H9 (cell line): ENCODE measurements at places on chromosomes 4 and X. TPM values are rescaled to one million over a fixed set of nuclear protein-coding genes. Genes with fewer than 3 reads are reported as not detected.

- DNase-seq = no peak
- H3K27me3 ChIP-seq = peaks cover 6% of the 10 kb centered on the region; the same call in 1 of the 2 replicates
- peaks cover 4% of the 10 kb centered on the region; the same call in 1 of the 2 replicates for H3K4me1 ChIP-seq
- H3K27ac ChIP-seq = no peak overlapping the region
- H3K4me3 ChIP-seq = no peak overlapping the region
These were observed 7.0 kb downstream of the RTL5 start for GRCh38 chrX:72124540-72125201.

The SUPT20HL2 gene
- not detected in 2 replicates for total RNA-seq

The PGM2 gene
- total RNA-seq = 26.6 and 30.4 TPM in 2 replicates

GRCh38 chrX:155968791-155969190, 28.7 kb upstream of the IL9R start:
- H3K4me3 ChIP-seq = no peak overlapping the region
- no peak for DNase-seq
- H3K27ac ChIP-seq = no peak overlapping the region
- H3K36me3 ChIP-seq = peaks cover 20% of the 10 kb centered on the region

The CAPN6 gene
- 7.2 and 7.4 TPM in 2 replicates for total RNA-seq

DNA sequence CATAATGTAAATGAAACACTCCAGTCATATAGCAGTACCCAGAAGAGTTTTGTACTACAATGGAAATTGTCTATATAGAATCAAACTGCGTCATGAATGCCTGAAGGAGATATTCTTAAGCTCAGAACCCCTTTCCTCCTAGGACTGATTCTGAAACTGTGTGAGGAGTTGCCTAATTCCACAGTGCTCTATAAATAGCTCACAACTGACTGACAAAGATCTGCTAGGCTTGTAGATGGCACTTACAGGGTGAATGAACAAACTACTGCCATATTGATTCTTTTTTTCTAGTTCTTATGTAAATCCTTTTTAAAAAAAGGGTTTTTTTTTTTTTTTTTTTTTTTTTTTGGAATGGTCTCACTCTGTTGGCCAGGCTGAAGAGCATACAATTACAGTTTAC, 30.1 kb upstream of the UGT2B17 start:
- DNase-seq = no peak
- H3K27me3 ChIP-seq = no peaks in the 10 kb centered on the region
- no peaks in the 10 kb centered on the region for H3K36me3 ChIP-seq
- no peak overlapping the region for H3K4me3 ChIP-seq
- H3K4me1 ChIP-seq = no peaks in the 10 kb centered on the region

The CT45A8 gene
- total RNA-seq = not detected in 2 replicates

DNA sequence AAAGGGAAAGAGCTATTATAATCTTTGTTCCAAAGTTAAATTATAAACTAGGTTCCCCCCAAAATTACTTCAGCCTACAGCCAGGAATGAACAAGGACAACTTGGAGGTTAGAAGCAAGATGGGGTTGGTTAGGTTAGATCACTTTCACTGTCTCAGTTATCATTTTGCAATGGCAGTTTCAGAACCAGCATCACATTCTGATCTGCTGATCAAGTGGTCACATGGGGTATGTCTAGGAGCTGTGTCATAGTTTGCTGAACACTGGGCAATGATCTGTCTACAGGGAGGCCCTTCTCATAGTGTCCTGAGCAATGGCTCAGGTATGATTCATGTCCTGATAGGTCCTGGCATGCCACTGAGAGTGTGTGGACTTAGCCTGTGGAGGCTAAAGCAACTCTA, 41.6 kb upstream of the XIAP start:
- no peaks in the 10 kb centered on the region for H3K4me1 ChIP-seq
- H3K27ac ChIP-seq = no peak overlapping the region
- H3K27me3 ChIP-seq = no peaks in the 10 kb centered on the region
- no peak overlapping the region for H3K4me3 ChIP-seq
- no peak for DNase-seq

The SULT1B1 gene
- not detected in 2 replicates for total RNA-seq

DNA sequence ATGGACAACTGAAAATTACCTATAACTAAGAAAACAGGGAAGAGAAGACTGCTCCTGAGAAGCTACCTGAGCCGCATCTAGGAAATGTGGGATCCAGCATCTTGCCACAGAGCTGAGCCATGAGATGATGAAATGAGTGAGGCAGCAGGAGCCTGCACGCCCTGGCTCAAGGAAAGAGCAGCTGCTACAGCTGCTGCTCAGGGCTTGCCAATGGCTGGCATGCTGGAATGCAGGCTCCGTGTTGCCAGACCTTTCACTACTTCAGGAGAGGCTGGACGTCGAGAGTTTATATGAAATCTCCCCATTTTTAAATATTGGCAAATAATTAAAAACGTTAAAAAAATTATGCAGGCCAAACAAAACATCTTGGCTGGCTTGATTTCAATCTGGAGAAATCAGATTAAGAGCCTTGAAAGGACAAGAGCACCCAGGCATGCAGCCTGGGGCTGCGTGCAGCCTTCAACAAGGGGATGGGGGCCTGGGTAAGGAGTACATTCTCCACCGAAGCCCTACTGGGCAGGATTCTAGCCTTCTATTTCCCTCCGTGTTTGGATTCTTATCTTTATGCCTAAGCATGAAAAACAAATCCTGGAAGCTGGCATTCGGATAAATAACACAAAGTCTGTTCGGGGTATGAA, 227.6 kb downstream of the NR3C2 start:
- H3K36me3 ChIP-seq = no peaks in the 10 kb centered on the region
- DNase-seq = no peak
- H3K27ac ChIP-seq = no peak overlapping the region
- no peak overlapping the region for H3K4me3 ChIP-seq
- no peaks in the 10 kb centered on the region for H3K27me3 ChIP-seq

- H3K4me3 ChIP-seq = no peak overlapping the region
- H3K27me3 ChIP-seq = no peaks in the 10 kb centered on the region
- H3K27ac ChIP-seq = no peak overlapping the region
- no peak for DNase-seq
These were observed 80.8 kb upstream of the IQCM start for GRCh38 chr4:149896432-149896831.

- peaks cover 2% of the 10 kb centered on the region for H3K36me3 ChIP-seq
- peak overlapping the region; percentile 51 for H3K4me3 ChIP-seq
- H3K27ac ChIP-seq = no peak overlapping the region
- 0 out of 2 replicates have a peak, but pooled peaks cover 6% of the 10 kb centered on the region for H3K4me1 ChIP-seq
- peaks cover 3% of the 10 kb centered on the region; the same call in 1 of the 2 replicates for H3K27me3 ChIP-seq
These were observed 361.1 kb downstream of the MID1IP1 start for GRCh38 chrX:39162322-39162735.

- peak overlapping the region; percentile 42; the same call in 1 of the 3 replicates for H3K4me3 ChIP-seq
- no peaks in the 10 kb centered on the region for H3K4me1 ChIP-seq
- H3K27ac ChIP-seq = no peak overlapping the region
- H3K27me3 ChIP-seq = no peaks in the 10 kb centered on the region
- peak; percentile 86 for DNase-seq
These were observed 107.8 kb downstream of the NHSL2 start for GRCh38 chrX:72018277-72019112.

The TMA16 gene
- 60.1 and 61.3 TPM in 2 replicates for total RNA-seq

DNA sequence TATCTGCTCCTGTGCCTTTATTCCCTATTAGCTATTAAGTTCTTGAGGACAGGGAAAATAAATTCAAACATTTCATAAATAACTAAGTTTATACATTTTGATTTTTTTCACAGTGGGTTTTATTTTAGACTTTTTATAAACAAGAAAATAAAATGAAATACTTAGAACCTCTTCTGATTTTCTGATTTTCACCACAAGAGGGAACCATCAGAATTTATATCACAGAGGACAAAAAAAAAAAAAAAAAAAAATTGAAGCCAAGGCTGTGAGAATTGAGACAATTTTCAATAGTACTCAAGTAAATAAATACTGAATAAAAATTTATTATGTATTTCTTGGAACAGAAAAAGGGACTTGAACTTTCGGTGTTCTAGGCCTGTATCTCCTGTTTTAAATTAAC, 288.1 kb downstream of the SH3BGRL start:
- no peaks in the 10 kb centered on the region; the same call in 1 of the 2 replicates for H3K36me3 ChIP-seq
- H3K27me3 ChIP-seq = no peaks in the 10 kb centered on the region
- no peak overlapping the region for H3K4me3 ChIP-seq
- no peaks in the 10 kb centered on the region for H3K4me1 ChIP-seq
- H3K27ac ChIP-seq = no peak overlapping the region

The AMOT gene
- 17.6 and 19.9 TPM in 2 replicates for total RNA-seq

- no peak overlapping the region for H3K4me3 ChIP-seq
- peaks cover 6% of the 10 kb centered on the region for H3K4me1 ChIP-seq
- no peak for DNase-seq
- H3K27ac ChIP-seq = peak overlapping the region; percentile 29
- H3K36me3 ChIP-seq = peaks cover 36% of the 10 kb centered on the region
These were observed 19.8 kb downstream of the USP9X start for GRCh38 chrX:41105005-41105404.

GRCh38 chr4:172776203-172776861, 392.3 kb upstream of the GALNT7 start:
- no peak for DNase-seq
- no peak overlapping the region for H3K4me3 ChIP-seq
- H3K36me3 ChIP-seq = no peaks in the 10 kb centered on the region
- H3K27ac ChIP-seq = no peak overlapping the region
- no peaks in the 10 kb centered on the region for H3K27me3 ChIP-seq

GRCh38 chr4:144589512-144589911, 56.4 kb upstream of the HHIP start:
- no peaks in the 10 kb centered on the region for H3K27me3 ChIP-seq
- peaks cover 4% of the 10 kb centered on the region; the same call in 1 of the 3 replicates for H3K36me3 ChIP-seq

- H3K36me3 ChIP-seq = no peaks in the 10 kb centered on the region
- H3K27ac ChIP-seq = no peak overlapping the region
- peaks cover 2% of the 10 kb centered on the region; the same call in 1 of the 2 replicates for H3K27me3 ChIP-seq
- peaks cover 2% of the 10 kb centered on the region; the same call in 1 of the 2 replicates for H3K4me1 ChIP-seq
These were observed 34.6 kb upstream of the LEF1 start for GRCh38 chr4:108203377-108203776.

The PABPC1L2A gene
- 0.35 and 0.52 TPM in 2 replicates for total RNA-seq

The TLR10 gene
- total RNA-seq = not detected in 2 replicates

DNA sequence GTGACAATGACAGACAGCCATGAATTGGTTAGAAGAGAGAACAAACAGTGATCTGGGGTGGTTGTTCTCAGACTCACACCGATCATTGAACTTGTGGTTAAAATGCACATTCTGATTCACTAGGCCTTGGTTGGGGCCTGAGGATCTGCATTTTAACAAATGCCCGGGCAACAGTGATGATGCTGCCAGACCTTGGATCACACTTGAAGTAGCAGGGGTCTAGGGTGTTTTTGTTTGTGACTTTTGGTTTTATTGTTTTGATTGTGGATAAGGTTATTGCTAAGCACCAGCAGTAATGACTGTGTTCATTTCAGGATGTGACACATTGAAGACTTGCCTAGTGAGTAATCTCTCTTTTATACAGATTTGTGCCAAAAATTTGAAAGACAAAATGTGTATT, 36.5 kb downstream of the TXLNG start:
- H3K27me3 ChIP-seq = no peaks in the 10 kb centered on the region
- H3K4me1 ChIP-seq = no peaks in the 10 kb centered on the region
- no peak for DNase-seq
- no peak overlapping the region for H3K4me3 ChIP-seq
- H3K27ac ChIP-seq = no peak overlapping the region

DNA sequence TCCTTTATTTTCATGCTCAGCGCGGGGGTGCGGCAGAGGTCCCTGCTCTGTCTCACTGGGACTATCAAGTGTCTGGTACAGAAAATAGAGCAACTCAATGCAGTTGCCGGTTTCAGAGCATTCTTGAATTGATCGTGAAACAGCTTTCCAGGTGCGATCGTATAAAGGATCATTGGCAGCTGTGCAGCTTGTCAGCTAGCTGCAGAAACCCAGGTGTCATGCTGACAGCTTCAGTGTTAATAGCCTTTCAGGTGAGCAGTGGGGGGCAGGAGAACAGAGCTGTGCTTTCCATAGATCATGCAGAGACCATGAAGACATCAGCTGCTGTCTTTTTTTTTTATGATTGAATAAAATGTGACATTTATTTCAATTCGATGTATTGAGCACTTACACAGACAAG, 583.9 kb downstream of the NLGN4X start:
- DNase-seq = peak; percentile 29
- peak overlapping the region; percentile 30 for H3K4me3 ChIP-seq
- peaks cover 8% of the 10 kb centered on the region for H3K4me1 ChIP-seq
- H3K27me3 ChIP-seq = no peaks in the 10 kb centered on the region

The RNF175 gene
- total RNA-seq = 3.3 and 4.3 TPM in 2 replicates

DNA sequence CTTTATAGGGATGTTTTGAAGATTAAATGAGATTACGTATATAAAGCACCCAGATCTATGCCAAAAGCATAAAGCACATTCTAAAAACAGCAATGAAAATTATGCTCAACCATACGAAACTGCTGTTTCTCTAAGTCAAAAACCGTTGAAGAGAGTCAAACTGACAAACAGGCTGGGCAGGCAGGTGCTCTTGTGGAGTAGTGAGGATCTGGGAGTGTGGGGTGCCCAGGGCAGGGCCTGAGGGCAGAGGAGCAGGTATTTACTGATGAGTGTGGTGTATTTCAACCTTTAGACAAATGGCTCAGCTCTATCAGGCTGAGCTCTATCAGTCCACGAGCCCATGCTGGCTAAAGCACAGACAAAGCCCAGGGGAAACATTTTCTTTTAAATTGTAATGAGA, 40.4 kb downstream of the RELL1 start:
- peaks cover 14% of the 10 kb centered on the region for H3K36me3 ChIP-seq
- H3K27ac ChIP-seq = no peak overlapping the region
- peaks cover 16% of the 10 kb centered on the region; the same call in 1 of the 2 replicates for H3K4me1 ChIP-seq
- H3K4me3 ChIP-seq = no peak overlapping the region; the same call in 1 of the 2 replicates
- H3K27me3 ChIP-seq = no peaks in the 10 kb centered on the region
